ENCODE measurements at places on chromosomes 1 and 21. TPM values are rescaled to one million over a fixed set of nuclear protein-coding genes. Genes with fewer than 3 reads are reported as not detected.

Gene NRDC
- 102 TPM for total RNA-seq

- no peak for DNase-seq
- no peaks in the 10 kb centered on the region for H3K4me1 ChIP-seq
- no peak overlapping the region for H3K4me3 ChIP-seq
- H3K27ac ChIP-seq: no peak overlapping the region
- no peaks in the 10 kb centered on the region for H3K27me3 ChIP-seq
Observed at GRCh38 chr1:41977326-41977725, 58.6 kb upstream of the HIVEP3 start.

DNA sequence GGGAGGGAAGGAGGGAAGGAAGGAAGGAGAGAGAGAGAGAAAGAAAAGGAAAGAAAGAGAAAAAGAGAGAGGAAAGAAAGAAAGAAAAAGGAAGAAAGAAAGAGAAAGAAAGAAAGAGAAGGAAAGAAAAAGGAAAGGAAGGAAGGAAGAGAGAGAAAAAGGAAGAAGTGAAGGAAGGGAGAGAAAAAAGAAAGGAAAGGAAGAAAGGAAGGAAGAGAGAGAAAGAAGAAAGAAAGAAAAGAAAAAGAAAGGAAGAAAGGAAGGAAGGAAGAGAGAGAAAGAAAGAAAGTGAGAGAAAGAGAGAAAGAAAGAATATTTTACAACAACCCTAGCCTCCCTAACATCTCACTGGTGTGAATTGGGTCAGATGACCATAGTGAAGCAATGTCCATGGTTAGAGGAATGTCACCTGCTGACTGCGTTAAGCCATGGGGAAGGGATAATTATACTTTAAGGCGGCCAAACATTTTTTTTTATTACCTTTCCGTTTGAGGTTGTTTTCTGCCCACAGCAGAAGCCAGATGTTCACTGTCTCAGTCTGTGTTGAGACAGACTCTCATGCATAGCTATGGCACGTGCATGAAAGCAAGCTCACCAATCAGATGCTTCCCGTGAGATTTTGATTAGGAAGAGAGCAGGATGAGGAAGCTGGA, 76.4 kb downstream of the SNRPE start:
- no peak overlapping the region for H3K4me3 ChIP-seq
- H3K4me1 ChIP-seq: no peaks in the 10 kb centered on the region
- DNase-seq: no peak
- H3K27ac ChIP-seq: no peak overlapping the region
- H3K27me3 ChIP-seq: no peaks in the 10 kb centered on the region
- no peaks in the 10 kb centered on the region for H3K36me3 ChIP-seq

Gene REN
- not detected for total RNA-seq

GRCh38 chr1:112855152-112855828, 100.7 kb downstream of the SLC16A1 start:
- no peak for DNase-seq
- no peaks in the 10 kb centered on the region for H3K4me1 ChIP-seq
- no peaks in the 10 kb centered on the region for H3K36me3 ChIP-seq

Gene PTGFR
- 15.5 TPM for total RNA-seq

- H3K4me1 ChIP-seq: no peaks in the 10 kb centered on the region
- no peak for DNase-seq
- H3K36me3 ChIP-seq: no peaks in the 10 kb centered on the region
- H3K27me3 ChIP-seq: no peaks in the 10 kb centered on the region
- H3K27ac ChIP-seq: no peak overlapping the region
- no peak overlapping the region for H3K4me3 ChIP-seq
Observed at GRCh38 chr1:33307494-33307864, 13.4 kb downstream of the A3GALT2 start.

- no peak overlapping the region for H3K4me3 ChIP-seq
- DNase-seq: no peak
- no peaks in the 10 kb centered on the region for H3K27me3 ChIP-seq
- H3K36me3 ChIP-seq: no peaks in the 10 kb centered on the region
- H3K4me1 ChIP-seq: no peaks in the 10 kb centered on the region
Observed at GRCh38 chr1:117181630-117182041, 29.1 kb downstream of the VTCN1 start.

Gene CLDN19
- 183 TPM for total RNA-seq

Gene RFX5
- 25.3 TPM for total RNA-seq

Gene ZNF362
- 14.9 TPM for total RNA-seq

Gene PRKAA2
- 11.6 TPM for total RNA-seq

- no peak overlapping the region for H3K27ac ChIP-seq
- no peak for DNase-seq
- H3K4me3 ChIP-seq: no peak overlapping the region
- peaks cover 26% of the 10 kb centered on the region for H3K27me3 ChIP-seq
Observed at GRCh38 chr1:78048446-78048845, 2.7 kb downstream of the GIPC2 start.

Gene IRF2BP2
- 99.0 TPM for total RNA-seq

DNA sequence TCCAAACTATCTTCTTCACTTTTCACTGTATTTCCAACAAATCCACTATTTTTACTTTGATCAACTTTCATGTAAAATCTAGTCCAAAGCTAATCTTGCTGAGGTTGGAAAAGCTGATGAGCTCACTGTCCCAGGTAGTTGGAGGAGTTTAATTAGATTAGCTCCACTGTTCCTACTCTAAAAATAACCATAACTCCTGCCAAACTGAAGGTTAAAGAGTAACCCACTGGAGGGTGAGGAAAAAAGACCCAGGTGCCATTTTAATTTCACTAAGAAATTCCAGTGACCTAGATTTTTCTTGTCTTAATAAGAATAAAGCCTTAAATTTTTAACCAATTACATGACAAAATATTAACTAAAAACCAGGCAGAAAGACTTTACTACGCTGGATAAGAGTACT, 15.3 kb downstream of the DCAF8 start:
- H3K4me3 ChIP-seq: no peak overlapping the region
- H3K36me3 ChIP-seq: peaks cover 17% of the 10 kb centered on the region
- no peak overlapping the region for H3K27ac ChIP-seq
- no peak for DNase-seq
- H3K4me1 ChIP-seq: peaks cover 61% of the 10 kb centered on the region
- no peaks in the 10 kb centered on the region for H3K27me3 ChIP-seq

Gene HTR6
- not detected for total RNA-seq

- peaks cover 4% of the 10 kb centered on the region for H3K36me3 ChIP-seq
- H3K4me3 ChIP-seq: no peak overlapping the region
- no peaks in the 10 kb centered on the region for H3K4me1 ChIP-seq
- H3K27ac ChIP-seq: no peak overlapping the region
- DNase-seq: no peak
- no peaks in the 10 kb centered on the region for H3K27me3 ChIP-seq
Observed at GRCh38 chr1:207565546-207566468, 69.8 kb downstream of the CR1 start.

GRCh38 chr1:73411479-73411878, 786.5 kb downstream of the LRRIQ3 start:
- H3K4me1 ChIP-seq: no peaks in the 10 kb centered on the region
- no peak for DNase-seq
- no peak overlapping the region for H3K27ac ChIP-seq
- H3K36me3 ChIP-seq: no peaks in the 10 kb centered on the region
- H3K4me3 ChIP-seq: no peak overlapping the region

- H3K27me3 ChIP-seq: no peaks in the 10 kb centered on the region
- no peak for DNase-seq
- no peaks in the 10 kb centered on the region for H3K36me3 ChIP-seq
- H3K27ac ChIP-seq: peak overlapping the region; percentile 75
Observed at GRCh38 chr1:224732377-224733026, 116.4 kb downstream of the CNIH3 start.

- no peak overlapping the region for H3K27ac ChIP-seq
- no peak overlapping the region for H3K4me3 ChIP-seq
- no peaks in the 10 kb centered on the region for H3K36me3 ChIP-seq
- DNase-seq: no peak
- H3K27me3 ChIP-seq: no peaks in the 10 kb centered on the region
Observed at GRCh38 chr1:70666381-70667140, 255.5 kb downstream of the CTH start.

Gene CYP4Z1
- total RNA-seq: 10.0 TPM

Gene PROX1
- total RNA-seq: 1.2 TPM

Gene VWA5B1
- not detected for total RNA-seq
